ENCODE measurements at places on chromosomes 6 and 20. TPM values are rescaled to one million over a fixed set of nuclear protein-coding genes. Genes with fewer than 3 reads are reported as not detected.

- DNase-seq, result no peak
Measured at GRCh38 chr6:120496661-120497060, 837.6 kb downstream of the TBC1D32 start.

RAD21L1 gene
- not detected for total RNA-seq

PLA2G7 gene
- not detected for total RNA-seq

DNA sequence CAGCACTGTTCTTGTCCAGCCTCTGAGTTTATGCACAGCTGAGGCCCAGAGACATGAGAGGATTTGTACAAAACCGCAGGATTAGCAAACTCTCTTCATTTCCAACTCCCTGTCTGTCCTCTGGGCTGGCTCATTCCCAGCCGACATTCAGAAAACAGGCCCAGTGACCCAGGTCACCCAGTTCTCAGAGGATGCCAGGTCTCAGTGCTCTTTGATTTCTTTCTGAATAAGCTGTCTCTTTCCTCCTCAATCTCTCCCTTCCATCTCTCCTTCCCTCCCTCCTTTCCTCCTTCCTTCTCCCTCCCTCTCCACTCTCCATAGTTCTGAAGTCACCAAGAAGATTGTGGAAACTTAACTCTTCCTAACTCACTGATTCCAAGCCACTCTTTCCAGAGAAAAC is 372.7 kb upstream of the SULF2 start:
- no peak for DNase-seq

- no peak for DNase-seq
Measured at GRCh38 chr6:21831521-21832291, 238.2 kb downstream of the SOX4 start.

- DNase-seq, result peak; percentile 98
Measured at GRCh38 chr6:116279232-116280160, at the start of gene TSPYL1. Gene TSPYL1, minus strand, starts transcription at chr6:116279930. Its CDS starts 100 bp downstream, at chr6:116279830.

SLC22A16 gene
- total RNA-seq, result not detected

GRCh38 chr6:50993941-50994720 is 175.5 kb downstream of the TFAP2B start:
- no peak for DNase-seq

DNA sequence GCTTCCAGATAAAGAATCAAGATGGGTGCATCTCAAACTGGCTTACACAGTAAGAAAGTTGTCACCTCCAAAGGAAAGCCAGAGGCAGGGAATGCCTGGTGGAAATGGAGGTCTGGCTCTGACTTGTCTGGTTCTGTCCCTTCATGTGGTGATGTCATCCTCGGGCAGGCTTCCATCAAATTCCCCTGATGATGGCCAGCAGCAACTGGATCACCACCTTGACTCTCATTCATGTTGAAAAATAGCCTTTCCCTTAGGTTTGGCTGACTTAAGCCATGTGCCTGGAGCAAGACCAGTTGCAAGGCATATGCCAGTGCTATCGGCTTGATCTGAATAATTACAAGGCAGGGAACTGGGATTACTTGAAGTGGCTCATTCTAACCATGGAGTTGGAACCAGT is 28.8 kb downstream of the IMPG1 start:
- DNase-seq, result no peak

Measured in body of pancreas (tissue), 4 donors.